ENCODE measurements at places on chromosomes 2 and 18.

- no peak for DNase-seq
These were observed 15.2 kb downstream of the OTOF start for GRCh38 chr2:26462511-26463243.

DNA sequence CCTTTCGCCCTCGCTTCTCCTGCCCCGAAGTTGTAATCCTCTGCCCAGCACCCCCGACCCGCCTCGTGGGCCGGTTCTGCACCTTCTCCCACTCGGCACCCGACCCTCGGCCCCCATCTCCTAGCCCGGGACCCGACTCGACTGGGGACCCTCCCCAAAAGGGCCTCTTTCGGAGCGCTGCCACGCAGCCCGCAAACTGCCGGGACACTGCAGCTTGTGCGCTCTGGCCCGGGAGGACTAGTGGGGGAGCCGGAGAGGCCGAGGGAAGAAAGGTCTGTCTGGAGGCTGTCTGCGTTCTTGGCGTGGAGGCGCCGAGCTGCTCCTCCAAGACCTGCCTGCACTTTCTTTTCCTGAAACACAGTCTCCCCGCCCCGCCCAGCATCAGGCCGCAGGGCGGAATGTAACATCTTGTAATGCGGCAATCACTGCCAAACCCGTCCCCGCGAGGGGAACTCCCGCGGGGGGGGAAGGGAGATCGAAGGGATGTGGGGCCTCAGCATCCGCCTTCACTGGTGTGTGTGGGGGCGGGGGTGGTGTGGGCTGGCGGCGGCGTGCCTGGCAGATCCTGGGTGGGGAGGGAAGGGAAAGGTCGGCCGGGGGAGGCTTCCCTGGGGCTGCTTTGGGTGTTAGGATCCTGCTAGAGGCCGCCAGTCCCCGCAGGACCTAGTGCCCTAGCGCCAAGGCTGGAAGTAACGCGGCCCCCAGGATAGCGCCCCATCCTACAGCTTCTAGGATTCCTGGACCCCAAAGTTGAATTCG is 7.4 kb downstream of the DLX2 start:
- no peak for DNase-seq

GRCh38 chr2:168490015-168490874 is 34.2 kb downstream of the CERS6 start:
- DNase-seq = no peak

GRCh38 chr2:82735336-82735735 is 1723.7 kb downstream of the SUCLG1 start:
- DNase-seq = no peak

DNA sequence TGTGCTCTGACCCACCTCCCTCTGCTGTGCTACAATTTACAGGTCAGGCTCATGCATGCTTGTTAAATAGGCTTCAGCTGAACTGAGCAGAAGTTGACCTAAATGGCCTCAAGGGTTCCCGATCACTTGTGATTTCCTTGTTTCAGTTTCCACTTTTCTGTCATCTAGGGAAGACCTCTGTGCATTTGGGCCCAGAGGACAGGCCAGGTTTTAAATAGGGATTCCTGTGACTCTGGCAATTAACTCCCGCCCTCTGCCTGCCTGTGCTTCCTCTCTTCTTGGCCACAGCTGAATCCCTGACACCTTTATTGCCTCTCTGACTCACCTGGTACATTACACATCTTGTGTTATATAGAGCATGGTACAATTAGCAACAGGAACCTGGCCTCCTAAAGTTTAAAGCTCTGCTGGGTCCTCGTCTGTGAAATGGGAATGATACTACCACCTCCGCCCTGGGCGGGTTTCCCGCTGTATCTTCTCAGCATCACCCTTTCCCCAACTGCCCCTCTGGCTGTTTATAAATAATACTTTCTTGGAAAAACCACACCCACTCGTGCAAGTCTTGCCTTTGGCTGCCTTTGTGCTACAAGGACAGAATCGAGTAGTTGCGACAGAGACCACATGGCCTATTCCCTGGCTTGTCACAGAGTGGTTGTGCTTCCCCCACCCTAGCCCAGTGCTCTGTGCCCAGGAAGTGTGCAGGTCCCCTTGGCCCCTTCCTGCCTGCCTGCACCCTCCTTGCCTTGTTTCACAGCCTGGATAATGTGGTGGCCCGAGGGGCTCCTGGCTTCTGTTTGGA is 7.9 kb downstream of the CABLES1 start:
- peak; percentile 10 for DNase-seq

GRCh38 chr2:186806591-186806990 is 42.4 kb downstream of the ZSWIM2 start:
- no peak for DNase-seq

DNA sequence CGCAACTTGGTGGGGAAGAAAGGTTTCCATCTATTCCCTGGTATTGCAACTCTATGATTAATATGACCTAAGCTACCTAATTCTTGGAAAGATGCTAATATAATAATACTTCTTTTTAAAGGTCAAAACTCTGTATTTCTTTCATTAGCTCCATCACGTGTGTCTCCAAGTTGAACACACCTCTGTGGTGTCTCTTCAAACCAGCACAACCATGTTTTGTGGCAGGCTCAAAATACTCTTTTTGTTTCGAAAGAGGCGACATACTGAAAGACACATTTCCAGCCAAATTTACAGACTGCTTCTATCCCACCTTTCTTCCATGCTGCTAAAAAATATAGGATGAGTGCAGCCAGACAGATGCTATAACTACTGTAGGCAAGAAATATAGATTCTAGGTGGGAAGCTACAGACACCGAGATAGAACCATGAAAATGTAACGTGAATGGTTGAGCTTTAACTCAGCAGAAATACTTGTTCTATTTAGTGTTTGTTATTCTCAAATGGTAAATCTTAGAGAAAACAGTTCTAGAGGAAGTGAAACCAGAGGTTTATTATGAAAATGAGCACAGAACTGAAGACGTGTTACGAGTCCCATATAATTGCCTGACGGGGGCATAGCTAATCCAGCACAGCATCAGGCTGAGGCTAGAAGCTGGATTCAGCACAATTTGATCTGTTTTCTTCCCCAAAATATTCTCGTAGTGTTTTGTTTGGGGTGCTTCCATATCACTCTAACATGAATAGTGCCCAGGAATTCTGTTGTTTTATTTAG is 991.5 kb upstream of the FANCL start:
- DNase-seq = no peak

DNA sequence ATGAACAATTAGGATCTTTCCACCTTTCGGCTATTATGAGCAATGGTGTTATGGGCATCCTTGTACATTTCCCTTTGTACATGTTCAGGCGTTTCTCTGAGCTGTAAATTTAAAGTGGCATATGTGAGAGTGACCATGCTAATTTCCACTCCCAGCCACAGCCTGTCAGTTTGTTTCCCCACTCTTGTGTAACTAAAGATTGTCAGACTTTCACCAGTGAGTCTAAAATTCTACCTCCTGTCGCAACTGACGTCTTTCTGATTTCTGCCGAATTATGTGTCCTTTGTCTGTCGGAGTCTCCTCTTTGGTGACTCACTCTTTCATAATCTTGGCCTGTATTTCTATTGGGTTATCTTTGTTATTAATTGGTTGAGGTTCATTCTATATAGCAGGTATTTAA is 50.7 kb downstream of the TRAPPC12 start:
- DNase-seq = no peak

DNA sequence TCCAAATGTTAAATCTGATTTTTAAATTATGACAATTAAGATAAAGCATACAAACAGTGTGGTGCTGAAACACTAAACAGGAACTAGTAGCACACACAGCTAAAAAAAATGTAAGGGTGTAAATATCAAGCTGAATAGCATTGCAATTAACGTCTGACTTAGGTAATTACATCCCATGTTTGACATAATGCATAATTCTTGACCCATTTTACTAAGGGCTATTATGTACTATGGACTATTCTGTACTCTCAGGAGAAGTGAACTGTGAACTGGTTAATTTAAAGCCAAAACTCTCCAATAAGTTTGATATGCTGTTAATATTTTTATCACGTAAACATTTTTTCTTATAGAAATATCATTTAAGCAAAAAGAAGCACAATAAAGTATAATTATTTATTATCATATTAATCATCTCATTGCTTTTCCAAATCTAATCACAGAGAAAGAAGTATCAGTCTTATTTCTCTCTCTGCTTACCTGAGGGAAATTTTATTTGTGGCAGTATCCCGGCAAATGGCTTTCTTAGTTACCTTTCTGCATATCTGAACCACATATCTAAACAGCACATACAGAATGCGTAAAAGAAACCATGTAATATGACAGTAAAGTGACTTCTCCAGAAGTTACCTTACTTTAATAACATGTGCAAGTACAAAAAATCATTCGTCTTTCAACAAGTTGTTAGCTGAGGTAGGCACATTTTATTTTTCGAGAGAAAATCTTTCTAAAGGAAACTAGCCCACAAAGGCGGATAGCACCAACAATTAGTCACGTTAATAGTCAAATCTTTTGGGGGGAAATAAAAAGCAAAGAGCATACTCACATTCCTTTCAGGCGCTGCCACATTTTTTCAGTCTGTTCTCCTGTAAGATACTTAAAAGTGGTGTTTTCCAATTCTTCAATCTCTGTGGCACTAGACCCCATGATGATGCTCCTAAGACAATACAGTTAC is 94.9 kb upstream of the PDE1A start:
- no peak for DNase-seq

GRCh38 chr2:39881948-39882347 is 102.9 kb upstream of the THUMPD2 start:
- no peak for DNase-seq

GRCh38 chr2:174682007-174682577 is 82.2 kb downstream of the CHRNA1 start:
- no peak for DNase-seq

DNA sequence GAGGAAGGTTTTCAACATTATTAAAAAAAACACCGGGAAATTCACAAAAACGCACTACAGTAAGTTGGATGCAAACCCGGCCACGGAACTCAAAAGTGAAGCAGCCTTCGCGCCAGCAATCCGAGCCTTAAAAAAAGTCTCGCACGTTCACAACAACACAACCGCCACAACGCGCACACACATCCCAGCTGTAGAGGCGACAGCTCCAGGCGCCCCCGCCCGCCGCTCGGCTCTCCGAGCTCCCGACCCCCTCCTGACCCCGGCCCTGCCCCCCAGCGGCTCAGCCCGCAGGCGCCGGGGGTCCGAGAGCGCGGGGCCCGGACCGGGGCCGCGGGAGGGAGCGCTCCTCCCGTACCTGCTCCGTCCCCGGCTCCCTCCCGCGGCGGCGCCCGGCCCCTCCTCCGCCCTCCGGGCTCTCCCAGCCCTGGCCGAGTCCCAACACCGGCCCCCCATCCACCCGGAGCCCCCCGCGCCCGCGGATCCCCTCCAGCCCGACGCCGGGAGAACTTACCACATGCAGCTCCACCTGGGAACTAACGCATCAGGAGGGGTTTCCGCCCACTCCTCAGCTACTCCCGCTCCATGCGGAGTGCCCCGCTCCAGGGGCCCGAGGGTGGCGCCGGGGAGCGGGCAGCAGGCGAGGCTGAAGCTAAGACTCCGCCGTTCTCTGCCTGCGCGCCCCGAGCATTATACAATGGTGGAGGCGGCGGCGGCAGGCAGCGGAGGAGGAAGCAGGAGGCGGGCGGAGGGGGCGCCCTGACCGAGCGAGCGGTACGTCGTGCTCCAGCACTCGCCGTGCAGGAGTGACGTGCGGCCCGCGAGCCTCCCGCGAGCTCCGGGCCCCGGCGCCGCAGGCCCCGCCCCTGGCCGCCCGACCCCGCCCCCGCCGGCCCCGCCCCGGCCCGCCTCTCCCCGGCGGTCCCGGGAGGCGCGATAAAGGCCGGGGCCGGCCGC is at the start of gene SERTAD2:
SERTAD2 (minus strand) TSS at position 805 of the 954 bp plus-strand sequence. CDS start 17,042 bp downstream, outside the sequence.
- peak; percentile 72 for DNase-seq

DNA sequence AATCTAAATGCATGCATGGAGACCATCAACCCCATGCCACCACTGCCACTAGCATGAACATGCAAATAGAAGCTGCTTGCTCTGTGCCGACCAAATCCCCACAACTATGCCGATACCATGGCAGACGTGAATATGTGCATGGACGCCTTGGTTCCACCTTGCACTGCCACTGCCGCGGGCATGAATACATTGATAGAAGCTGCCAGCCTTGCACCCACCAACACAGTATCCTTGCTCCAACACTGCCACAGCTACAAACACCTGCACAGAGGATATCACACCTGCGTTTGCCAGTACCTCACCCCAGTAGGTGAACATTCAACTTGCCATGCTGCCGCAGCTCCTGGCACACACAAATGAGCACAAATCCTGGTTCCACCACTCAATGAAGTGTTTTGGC is 527.4 kb upstream of the REG3G start:
- DNase-seq = no peak

GRCh38 chr18:2963048-2963447 is 49.9 kb downstream of the LPIN2 start:
- DNase-seq = no peak

GRCh38 chr2:232901736-232902578 is 31.9 kb downstream of the SNORC start:
- DNase-seq = no peak

DNA sequence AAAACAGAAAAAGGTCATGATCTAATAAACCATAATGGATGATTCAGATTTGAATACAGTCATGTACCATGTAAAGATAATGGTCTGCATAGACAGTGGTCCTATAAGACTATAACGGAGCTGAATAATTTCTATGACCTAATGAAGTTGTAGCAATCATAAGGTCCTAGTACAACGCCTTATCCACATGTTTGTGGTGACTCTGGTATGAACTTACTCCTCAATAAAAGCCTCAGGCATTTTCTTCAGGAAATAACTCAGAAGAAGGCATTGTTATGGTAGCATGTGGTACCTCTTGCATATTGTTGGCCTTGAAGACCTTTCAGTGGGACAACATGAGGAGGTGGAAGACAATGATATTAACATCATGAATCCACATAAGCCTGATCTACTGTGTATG is 883.3 kb downstream of the CNTNAP5 start:
- DNase-seq = no peak

DNA sequence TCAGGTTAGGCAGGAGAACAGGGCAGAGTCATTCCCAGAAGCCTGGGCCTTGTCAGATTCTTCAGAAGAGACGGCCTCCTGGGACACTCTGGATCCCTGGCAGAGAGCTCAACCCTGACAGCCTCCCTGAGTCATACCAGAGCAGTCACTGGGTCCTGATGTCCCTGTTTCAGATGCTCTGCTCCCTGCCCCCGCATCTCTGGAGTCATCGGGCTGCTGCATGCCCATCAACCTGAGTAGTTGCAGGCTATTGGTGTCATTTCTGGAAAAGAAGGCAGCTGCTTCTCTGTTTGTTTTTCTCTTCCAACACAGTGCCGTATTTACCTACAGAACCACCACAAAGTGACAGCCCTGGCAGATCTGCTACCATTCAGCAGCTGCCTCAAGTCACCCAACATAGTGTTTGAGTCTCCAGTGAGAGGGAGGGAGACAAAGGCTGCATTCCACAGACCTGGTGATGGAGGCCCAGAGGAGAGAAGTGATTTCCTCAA is 145.1 kb downstream of the B3GNT2 start:
- no peak for DNase-seq

- DNase-seq = no peak
These were observed 42.8 kb downstream of the LRRTM4 start for GRCh38 chr2:77479395-77479794.

DNA sequence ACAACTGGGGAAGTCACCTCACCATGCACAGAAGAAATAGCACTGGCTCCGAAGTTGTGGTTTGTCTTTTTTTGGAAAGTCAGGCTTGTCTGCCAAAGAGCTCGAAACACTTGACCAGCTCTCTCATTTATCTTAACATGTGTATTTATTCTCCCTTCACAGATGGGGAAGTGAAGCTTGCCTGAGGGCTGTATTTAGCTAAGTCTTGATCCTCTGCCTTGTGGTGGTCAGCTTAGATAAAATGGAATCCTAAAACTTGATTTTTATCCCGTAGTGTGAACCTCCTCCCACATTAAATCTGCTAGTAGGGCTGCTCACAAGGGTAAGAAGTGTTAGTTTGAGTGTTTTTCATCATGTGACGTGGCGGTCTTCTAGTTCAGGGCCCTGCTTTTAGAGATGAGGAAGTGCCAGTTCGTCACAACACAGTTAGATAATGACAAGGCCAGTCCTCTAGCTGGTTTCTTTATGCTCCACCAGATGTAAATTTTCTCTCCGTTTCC is 89.7 kb downstream of the TMEM247 start:
- peak; percentile 81 for DNase-seq

Data from bone marrow (tissue), 2 donors.